ENCODE measurements at places on chromosomes 3 and 15.

DNA sequence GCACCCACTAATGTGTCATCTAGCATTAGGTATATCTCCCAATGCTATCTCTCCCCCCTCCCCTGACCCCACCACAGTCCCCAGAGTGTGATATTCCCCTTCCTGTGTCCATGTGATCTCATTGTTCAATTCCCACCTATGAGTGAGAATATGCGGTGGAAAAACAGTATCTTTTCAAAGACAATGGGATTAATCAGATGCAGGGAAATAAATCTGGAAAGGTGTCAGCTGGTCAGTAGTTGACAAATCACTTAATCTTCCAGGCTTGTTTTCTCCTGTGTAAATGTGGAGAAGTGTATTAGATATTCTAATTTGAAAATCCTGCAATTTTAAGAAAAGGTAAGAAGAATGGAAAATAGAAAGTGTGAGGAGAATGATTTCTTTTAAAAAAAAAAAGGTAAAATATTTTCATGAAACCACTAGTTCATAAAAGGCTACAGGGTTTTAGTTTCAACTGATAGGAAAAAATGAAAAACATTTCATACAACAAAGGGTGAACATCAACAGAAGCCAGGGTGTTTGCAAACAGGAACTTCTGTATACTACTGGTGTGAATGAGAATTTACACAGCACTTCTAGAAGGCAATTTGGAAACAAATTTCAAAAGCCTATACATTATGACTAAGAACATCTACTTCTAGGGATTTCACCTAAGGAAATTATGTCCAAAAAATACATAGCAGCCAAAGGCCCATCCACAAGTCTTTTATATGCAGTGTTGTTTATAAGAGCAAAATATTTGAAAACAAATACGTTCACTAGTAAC, 113.5 kb downstream of the CBLB start:
- DNase-seq: no peak

GRCh38 chr3:101271728-101272127, 48.6 kb downstream of the IMPG2 start:
- no peak for DNase-seq

- no peak for DNase-seq
Measured at GRCh38 chr3:42763021-42763420, 10.0 kb downstream of the CCDC13 start.

GRCh38 chr3:72179107-72179464, 394.1 kb upstream of the PROK2 start:
- DNase-seq: no peak

- peak; percentile 60 for DNase-seq
Measured at GRCh38 chr3:42717306-42717705, 14.7 kb upstream of the HHATL start.

DNA sequence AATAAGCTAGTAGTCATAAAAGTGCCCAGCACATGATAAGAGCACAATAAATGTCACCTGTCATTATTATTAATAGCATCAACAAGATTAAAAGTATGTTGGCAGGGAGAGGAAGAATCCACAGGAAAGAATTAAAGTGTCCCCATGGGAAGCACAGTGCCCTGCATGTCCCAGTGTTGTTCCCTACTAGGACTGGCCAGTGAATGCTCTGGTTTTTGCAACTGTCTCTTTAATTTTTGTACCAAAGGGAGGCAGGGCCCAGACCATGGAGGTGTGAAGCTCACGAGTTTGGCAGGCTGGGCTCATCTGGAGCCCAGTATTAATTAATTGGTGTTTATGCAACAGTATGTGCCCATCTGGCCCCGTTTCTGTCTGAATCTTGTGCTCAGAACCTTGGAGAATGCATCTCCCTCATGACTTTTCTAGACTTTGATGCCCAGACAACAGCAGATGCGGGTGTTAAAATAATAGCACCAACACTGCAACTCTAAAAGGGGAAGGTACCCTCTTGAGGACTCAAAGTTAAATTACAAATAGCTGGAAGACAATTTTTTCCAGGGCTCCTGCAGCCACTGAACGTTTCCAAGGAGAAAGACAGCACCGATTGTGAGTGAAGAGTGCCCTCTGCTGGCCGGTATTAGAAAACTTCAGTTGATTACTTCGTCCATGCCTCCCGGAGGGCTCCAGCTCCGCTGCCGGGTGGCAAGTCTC, 71.9 kb upstream of the SPATA12 start:
- peak; percentile 85 for DNase-seq

DNA sequence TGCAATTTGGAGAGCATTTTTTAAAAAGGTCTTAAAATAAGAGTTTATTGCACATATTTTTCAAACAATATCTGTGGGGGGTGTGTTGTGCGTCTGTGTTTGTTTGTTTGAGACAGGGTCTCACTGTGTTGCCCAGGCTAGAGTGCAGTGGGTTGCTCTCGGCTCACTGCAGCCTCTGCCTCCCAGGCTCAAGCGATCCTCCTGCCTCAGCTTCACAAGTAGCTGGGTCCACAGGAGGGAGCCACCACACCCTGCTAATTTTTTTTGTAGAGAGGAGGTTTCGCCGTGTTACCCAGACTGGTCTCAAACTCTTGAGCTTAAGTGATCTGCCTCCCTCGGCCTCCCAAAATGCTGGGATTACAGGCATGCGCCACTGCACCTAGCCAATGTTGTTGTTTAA, 2.7 kb downstream of the MLF1 start:
- peak; percentile 30 for DNase-seq

- DNase-seq: peak; percentile 67
Measured at GRCh38 chr3:172107403-172107802, 68.0 kb downstream of the FNDC3B start.

DNA sequence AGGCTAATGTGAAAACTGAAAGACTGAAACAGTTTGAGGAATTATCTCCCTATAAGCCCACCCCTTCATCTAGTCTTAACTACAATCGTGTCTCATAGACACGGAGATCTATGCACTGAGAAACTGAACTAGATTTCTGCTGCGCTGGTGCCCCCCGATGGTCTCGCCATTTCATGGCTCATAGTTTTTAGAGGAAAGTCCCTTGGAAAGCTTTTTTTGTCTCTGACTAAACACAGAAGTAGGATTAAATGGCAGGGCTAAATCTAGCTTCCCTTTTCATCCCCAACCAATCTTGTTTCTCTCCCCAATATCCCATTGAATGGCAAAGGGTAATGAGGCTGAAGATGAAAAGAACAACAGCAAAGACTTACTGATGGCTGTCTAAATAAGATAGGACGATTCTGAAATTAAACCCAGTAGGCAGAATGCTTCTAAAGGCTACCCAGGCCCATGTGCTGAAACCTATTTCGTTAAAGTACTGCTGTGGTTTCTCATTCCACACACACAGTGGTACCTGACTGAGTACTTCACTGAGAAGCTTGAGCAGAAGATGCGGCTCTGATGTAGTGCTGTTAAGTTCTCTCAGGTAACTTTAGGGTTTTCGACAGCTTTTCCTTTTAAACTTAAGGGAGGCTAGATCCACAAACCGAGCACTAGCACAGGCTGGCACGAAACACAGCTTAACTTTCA, 142.7 kb downstream of the GADL1 start:
- peak; percentile 76 for DNase-seq

DNA sequence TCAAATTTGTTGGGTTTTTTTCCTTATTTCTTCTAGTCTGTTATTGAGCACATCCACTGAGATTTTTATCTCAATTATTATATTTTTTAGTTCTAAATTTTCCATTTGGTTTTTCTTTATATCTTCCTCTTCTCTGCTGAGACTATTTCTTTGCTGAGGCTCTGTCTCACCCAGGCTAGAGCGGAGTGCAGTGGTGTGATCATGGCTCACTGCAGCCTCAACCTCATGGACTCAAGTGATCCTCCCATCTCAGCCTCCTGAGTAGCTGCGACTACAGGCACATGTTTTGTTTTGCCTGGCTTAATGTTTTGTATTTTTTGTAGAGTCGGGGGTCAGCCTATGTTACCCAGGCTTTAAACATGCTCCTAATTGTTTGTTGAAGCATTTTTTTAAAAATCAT, 10.2 kb downstream of the CTDSPL start:
- DNase-seq: no peak

DNA sequence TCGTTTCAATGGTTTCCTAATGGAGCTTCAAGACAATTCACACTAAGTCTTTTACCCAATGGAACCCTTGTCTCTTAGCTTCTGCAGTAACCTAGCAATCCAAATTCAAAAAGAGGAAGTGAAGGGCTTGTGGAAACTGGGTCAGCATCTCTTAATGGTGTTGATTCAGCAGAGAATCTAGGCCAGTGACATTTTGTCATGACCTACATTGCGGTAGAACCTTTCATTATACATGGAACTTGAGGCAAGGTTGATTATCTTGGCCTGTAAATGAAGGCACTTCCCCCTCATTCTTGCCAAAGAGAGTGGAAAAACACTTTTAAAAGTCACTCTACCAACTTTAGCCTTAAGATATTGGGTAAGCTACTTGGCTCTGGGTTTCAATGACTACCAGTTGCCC, 42.8 kb downstream of the C2CD4B start:
- peak; percentile 34 for DNase-seq

Data from hematopoietic multipotent progenitor cell treated with erythropoietin and hydrocortisone succinate and interleukin-3 and kit ligand, for 4 days (in vitro differentiated cells).